HuH-7 (cell line): ENCODE measurements at places on chromosomes 6 and 20.

DNA sequence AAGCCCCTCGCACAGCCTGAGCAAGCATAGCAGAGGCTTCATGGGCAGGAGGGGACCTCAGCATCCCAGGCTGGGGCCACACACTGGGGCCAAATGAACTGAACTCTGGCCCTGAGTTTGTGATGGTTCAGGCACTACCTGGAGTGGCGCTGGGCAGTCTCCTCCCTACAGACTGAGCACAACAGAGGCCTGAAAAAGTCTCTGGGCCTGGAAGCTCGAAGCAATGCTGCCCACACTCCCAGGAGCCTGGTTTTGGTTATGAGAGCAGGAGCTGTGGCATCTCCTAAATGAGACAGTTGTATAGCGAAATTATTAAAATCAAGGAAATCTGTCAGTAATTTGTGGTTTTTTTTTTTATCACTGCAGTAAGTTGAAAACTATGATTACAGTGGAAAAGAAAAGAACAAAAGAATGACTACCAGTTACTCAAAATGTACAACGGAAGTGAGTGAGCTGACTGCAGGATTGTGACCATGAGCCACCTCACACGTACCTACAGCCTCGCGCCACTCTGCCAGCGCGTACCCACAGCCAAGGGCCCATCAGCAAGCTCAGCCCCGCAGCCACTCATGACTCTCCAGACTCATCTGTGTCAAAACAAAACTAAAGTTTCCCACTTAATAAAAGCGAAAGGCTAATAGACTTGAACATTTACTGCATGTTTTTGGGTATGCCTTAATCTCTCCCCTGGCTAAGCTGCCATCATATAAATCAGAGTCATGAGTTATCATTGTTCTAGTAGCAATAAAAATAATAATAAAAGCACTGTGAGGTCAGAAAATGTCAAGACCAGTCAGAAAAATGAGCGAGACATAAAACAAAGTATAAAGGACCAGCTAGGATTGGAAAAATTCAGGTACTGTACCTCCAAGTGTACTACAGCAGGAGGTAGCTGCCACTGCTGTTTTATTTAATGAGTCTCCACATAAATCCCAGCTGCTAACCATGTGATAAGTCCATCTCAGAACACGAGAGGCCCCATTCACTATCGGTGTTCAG, 177.0 kb downstream of the FOXC1 start:
- no peak for DNase-seq

DNA sequence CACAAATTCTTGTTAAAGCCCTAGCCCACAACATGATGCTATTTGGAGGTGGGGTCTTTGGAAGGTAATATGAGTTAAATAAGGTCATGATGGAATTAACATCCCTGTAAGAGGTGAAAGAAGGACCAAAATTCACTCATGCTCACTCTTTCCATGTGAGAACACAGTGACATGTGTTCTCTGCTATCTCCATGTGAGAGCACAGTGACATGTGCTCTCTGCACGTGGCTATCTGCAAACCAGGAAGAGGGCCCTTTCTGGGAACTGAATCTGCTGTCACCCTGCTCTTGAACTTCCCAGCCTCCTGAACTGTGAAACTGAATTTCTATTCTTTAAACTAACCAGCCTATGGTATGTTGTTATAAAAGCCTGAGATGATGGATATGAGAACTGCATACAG, 1159.4 kb upstream of the ADGRB3 start:
- no peak for DNase-seq

DNA sequence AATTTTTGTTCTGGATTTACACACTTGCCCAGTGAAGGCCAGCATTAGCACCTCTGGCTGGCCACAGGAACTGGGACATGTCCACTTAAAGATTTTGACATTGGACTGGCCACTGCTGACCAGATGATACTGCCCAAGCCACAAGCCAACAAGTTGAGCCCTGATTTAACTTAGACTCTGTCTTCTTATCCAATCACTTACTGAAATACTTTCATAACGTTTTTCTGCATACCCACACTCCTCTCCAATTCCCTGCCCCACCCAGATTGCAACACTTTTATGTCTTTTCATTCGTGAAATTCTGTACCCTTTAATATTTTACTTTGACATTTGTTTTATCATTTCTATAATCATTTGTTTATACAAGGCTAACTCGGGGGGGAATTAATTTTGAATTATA, 170.3 kb upstream of the TAB2 start:
- no peak for DNase-seq

DNA sequence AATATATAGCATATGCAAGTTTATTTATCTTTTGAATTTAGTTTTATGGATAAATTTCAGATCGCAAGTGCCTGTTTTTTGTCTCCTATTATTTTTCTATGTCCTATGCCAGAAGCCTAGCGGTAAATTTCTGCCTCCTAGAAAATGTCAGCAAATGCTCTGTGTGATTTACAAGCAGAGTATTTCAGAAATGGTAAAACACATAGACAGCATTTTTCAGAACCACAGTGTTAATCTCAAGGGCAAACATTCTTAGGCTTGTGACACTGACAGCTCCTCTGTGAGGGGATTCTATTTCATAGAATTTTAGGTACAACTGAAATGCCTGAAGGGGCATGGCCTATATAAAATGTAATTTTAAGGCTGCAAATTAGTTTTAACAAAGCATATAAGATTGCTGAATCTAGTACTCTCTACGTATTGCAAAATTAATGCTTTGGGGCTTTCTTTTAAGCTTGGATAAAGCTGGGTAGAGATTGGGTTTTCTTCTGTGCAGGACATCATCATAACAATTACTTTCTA, 89.9 kb upstream of the PTCHD4 start:
- no peak for DNase-seq

- no peak for DNase-seq
Measured at GRCh38 chr6:4487538-4487937, 288.7 kb upstream of the CDYL start.

- no peak for DNase-seq
Measured at GRCh38 chr6:27893836-27894807, 18.1 kb downstream of the OR2B2 start.

GRCh38 chr6:34370361-34370760, 22.1 kb downstream of the NUDT3 start:
- no peak for DNase-seq

- no peak for DNase-seq
Measured at GRCh38 chr6:141288947-141289346, 843.8 kb upstream of the GJE1 start.

GRCh38 chr6:31888276-31889258, 8.9 kb downstream of the EHMT2 start:
- DNase-seq, result peak; percentile 54

DNA sequence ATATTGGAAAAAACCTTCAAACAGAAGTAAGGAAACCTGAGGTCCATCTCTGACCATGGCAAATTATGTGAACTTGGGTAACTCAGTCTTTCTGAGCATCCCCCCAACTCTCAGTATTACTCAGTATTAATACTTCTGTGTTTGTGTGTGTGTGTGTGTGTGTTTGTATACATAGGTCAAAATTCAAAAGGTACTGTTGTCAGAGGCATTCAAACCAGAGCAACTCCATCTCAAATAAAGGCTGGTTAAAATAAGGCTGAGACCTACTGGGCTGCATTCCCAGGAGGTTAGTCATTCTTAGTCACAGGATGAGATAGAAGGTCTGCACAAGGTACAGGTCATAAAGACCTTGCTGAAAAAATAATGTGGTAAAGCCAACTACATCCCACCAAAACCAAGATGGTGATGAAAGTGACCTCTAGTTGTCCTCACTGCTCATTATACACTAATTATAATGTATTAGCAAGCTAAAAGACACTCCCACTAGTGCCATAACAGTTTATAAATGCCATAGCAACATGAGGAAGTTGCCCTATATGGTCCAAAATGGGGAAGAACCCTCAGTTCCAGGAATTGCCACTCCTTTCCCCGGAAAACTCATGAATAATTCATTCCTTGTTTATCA, 33.3 kb upstream of the SLC22A16 start:
- no peak for DNase-seq

DNA sequence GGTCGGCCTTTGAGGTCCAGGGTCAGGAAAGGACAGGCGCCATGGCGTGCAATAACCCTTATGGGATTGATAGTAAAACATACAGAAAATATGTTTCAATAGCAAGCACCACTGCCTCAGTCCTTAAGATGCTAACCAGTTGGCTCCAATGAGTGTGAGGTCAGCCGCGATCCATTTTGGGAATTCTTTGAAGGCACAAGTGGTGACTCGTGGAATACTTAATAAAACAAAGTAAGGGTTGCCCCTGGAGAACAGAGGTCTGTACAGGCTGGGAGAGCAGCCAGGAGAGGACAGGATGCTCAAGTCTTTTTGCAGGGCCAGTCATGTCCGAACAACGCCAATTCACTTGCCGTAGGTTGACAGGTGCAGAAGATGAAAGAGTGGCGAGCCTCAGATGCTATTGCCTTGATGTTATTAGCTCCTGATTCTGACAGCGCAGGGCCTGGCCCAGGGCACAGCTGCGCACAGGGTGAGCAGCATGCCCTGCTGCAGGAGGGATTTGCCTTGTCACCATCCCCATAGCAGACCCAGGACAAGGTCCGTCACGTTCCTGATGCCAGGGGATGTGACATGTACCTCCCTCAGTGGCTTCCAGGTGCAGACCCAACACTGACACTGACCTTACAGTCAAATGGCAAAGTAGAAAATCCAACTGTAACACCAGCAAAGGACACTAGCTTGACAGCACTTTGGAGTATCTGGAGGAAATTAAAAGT, 21.8 kb downstream of the SYNDIG1 start:
- DNase-seq, result no peak

DNA sequence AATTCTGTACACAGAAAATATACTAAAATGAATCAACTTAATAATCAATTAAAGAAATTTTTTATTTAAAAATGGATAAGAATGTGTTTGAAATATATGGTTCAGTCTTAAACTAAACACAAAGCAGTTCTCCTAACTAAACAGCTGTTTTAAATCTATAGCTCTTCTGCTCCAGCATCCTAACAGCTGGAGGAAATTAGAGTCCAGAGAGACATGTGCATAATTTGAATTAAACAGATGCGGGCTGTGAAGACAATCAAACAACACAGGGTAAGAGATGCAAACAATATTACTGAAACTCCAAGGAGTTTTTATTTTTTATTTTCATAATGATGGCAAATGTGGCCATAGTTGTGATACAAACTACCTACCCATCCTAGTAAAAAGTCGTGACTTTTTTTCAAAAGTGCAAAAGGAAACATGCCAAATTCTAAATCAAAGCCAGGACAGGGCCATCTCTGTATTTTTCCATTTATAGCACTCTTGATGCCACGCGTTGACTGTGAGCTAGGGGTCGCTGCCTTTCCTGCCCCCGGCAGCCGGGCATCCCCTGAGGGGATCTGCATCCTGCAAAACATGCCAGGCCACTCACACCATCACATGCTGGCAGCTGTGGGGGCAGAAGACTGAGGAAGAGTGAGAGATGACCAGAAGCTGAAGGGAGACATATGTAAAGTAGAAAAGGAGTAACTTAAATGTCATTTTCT, 310.6 kb downstream of the PRKN start:
- no peak for DNase-seq

GRCh38 chr6:158211273-158212055, 43.3 kb downstream of the GTF2H5 start:
- DNase-seq, result no peak

- no peak for DNase-seq
Measured at GRCh38 chr20:1861996-1862662, 33.1 kb upstream of the SIRPA start.

DNA sequence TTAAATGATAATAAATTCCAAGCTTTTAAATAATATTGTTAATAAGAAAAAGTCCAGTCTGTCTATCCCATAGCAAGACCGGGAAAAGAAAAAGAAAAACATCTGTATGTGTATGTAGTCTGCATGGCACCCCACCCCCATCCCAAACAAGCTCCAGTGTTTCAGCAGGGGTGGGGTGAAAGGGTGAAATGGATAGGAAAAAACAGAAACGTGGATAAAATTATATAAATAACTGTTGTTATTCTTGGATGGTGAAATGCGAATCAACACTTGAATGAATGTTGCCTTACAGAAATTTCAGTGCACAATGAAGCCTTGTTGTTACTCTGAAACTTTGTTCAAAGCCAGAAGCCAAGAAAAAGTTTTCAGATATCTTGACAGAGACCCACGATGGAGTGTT, 31.4 kb downstream of the HAO1 start:
- DNase-seq, result no peak

- no peak for DNase-seq
Measured at GRCh38 chr6:45911691-45912090, 104.0 kb downstream of the CLIC5 start.

- DNase-seq, result no peak
Measured at GRCh38 chr6:129673748-129674147, 36.2 kb downstream of the ARHGAP18 start.

- no peak for DNase-seq
Measured at GRCh38 chr20:741620-742019, 26.7 kb downstream of the SLC52A3 start.

DNA sequence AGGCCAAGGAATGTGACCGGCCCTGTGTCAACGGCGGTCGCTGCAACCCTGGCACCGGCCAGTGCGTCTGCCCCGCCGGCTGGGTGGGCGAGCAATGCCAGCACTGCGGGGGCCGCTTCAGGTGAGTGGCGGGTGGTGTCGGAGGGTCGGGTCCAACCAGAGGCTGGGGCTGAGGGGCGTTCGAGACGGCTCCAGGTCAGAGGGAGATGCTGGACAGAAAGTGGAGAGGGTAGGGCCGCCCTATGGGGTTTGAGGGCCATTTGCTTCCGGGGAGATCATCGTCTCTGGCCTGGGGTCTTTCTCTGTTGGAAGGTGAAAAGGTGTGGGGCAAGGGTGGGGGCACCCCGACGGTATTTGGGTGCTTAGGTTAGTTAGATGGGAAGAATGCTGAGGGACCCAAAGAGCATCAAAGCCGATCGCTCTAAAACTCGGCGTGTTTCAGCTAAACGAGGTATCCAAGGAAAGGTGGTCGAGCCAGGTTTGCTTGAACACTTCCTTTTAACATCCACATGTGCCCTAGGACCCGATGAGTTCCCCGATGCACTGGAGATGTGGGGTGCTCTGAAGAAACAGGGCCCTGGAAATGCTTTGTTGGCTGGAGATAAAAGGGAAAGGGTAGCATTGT, 691 bp downstream of the ATRN start:
- DNase-seq, result no peak

- DNase-seq, result no peak
Measured at GRCh38 chr20:15603506-15603905, 969.7 kb downstream of the KIF16B start.

DNA sequence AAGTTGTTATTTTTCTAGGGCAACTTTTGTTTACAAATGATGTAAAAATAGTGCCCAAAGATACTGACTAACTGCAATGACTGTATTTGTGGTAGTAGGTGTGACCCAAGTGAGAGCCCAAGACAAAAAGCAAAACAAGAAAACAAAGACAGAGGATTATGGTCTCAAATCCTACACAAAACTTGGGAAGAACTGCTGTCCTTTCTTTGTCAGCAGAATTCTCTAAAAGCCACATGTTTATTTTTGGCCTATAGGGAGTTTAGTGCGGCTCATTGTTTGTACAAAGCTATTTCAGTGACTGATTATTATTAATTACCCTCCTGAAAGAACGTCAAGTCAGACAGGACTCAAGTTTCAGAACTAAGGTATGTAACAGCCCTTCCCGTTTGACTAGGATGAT, 509.2 kb upstream of the SLC35B3 start:
- no peak for DNase-seq

GRCh38 chr6:46393940-46394337, 97.3 kb downstream of the RCAN2 start:
- no peak for DNase-seq

GRCh38 chr20:20137851-20138250, 85.5 kb downstream of the CFAP61 start:
- DNase-seq, result no peak

- DNase-seq, result peak; percentile 89
Measured at GRCh38 chr6:26020329-26021000, 57.9 kb downstream of the TRIM38 start.
